Cardiac fibroblast (primary cell): ENCODE measurements at places on chromosomes 7 and 10.
A peak's percentile ranks its signal among the peaks of the same experiment; 100 is the strongest.

DNA sequence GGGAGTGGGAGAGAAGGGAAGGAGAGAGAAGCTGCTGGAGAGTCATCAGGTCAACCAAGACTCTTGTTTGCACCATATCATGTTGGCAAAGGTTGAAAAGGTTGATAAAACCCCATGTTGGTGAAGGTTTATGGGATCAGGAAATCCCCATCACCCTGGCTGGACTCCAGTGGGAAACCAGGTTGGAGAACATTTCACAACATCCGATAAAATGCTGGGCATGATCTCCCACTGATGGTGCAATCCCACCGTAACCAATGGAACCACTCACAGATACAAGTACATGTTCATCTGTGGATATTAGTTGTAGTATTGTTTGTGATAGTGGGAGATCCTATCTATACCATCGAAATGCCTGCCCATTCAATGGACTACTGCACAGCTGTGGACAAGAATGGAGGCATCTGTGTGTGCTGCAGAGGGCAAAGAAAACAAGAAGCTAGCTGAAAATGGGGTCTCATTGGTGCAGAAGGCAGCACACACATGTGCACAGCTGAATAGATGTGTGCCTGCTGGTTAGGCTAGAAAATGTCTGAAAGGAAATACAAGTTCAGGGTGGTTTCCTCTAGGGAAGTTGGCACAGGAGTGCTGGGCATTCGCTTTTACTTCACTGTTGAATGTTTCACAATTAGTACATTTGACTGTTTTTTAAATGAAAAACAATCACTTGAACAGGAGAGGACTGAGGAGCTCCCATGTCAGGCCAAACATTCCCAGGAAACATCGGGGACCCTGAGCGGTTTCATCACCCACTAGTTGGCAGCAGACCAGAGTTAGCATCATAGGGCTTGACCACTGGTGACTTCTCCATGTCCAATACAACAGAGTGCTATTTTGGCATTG lies 80.4 kb upstream of the MGMT start:
- DNase-seq, result no peak

DNA sequence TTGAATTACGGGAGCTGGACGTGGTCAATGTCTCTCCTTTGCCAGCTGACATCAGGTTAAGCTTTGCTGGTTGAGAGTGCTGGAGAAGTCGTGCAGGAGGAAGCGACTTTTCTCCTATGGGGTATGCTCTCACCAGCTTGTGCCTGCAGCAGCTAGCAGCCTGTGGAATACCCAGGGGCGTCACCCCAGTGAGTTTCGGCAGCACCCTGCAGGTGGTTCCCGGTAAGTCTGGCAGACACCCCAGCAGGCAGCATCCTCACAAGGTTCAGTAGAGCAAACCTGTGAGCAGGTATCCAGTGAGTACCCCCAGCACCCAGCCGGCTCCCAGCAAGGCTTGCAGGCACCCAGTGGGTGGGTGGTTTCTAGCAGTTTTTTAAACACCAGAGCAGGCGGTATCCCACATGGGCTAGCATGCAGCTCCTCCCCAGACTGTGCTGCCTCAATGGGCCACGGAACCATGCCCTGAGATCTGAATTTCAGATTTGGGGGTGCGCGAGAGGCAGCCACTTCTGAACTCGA lies 74.8 kb upstream of the SVIL start:
- DNase-seq, result no peak

DNA sequence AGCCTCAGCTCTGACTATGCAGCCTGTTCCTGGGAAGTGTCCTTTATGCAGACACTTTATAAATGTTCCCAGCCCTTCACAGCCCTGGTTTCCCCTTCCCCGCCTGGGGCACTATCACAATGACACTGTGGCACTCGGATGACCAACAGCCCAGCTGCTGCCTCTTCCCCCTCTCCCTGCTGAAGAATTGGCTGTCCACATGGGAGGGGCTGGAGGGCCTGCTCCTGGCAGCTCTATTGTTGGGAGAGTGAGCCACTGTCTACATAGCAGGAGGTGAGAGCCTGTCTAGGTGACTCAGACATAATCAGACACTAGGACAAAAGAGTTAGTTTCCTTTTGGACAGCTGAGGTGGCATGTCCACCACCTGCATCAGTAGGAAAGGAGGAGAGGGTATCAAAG lies 437.5 kb downstream of the PLXNA4 start:
- no peak for DNase-seq

DNA sequence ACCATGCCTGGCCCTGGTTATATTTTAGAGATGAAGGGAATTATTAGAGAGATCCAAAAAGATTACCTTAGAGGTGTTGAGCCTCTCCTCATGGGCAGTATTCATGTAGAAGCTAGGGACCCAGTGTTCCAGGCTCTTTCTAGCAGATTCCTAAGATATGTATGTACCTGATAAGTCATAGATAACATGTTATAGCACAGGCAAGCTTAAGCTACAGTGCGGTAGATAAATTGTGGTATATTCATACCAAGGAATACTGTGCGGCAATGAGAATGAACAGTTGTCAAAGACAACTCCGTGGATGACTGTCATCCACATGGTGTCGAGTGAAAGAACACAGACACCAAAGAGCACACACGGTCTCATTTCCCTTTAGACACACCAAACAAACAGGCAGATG lies 53.1 kb downstream of the TACR2 start:
- no peak for DNase-seq

- DNase-seq, result no peak
These were observed 7.5 kb downstream of the GRID1 start for GRCh38 chr10:86359111-86359510.

GRCh38 chr10:120700426-120700825 lies 150.7 kb upstream of the WDR11 start:
- DNase-seq, result no peak

DNA sequence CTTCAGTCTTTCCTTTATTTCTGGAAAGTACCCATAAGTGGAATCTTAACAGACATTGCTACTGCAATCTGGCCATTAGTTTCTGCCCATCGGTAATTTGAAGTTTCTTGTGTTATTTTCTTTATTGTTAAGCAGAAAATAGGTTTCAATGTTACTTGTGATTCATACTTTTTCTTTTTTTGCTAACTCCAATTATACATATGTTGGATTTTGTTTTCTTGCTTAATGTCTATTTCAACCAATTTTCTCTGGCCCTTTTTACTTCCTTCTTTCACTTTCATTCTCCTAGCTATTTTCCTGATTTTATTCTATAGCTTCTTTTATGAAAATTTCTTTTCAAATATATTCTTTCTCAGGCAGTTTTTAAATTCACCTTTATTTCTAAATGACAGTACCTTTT lies 457.4 kb downstream of the TCERG1L start:
- peak; percentile 1 for DNase-seq

- DNase-seq, result no peak
These were observed 344.4 kb upstream of the PODXL start for GRCh38 chr7:131900785-131901287.

GRCh38 chr10:72013202-72013945 lies 49.2 kb downstream of the CHST3 start:
- no peak for DNase-seq

GRCh38 chr7:106205621-106206222 lies 79.1 kb downstream of the NAMPT start:
- DNase-seq, result peak; percentile 54
